ENCODE measurements at places on chromosomes 13 and 19.

DNA sequence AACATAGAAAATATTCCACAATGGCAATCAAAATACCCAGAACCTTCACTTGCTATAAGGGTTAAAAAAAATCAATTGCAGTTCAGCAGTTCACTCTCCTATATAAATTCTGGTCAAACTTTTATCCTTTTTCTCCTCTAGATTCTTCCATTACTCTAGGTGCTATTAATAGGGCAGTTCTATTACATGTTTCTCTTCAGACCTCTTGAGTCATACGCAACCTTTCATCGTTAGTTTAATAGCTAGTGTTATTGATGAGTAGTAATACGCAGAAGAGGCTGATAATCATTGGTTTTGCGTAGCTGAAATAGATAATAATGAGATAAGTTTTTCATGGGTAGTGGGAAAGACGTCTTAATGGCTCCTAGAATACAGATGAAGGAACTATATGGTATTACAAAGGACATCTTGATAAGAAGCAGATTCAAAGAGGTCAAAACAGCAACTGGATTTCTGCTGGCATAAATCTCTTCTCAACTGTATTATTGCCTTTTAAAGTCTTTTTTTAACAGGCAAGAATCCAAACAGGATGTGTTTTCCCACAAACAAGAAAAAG is 118.3 kb upstream of the STARD13 start:
- DNase-seq, result no peak

GRCh38 chr19:58326501-58326913 is 287 bp upstream of the ZSCAN22 start:
- no peak for DNase-seq

DNA sequence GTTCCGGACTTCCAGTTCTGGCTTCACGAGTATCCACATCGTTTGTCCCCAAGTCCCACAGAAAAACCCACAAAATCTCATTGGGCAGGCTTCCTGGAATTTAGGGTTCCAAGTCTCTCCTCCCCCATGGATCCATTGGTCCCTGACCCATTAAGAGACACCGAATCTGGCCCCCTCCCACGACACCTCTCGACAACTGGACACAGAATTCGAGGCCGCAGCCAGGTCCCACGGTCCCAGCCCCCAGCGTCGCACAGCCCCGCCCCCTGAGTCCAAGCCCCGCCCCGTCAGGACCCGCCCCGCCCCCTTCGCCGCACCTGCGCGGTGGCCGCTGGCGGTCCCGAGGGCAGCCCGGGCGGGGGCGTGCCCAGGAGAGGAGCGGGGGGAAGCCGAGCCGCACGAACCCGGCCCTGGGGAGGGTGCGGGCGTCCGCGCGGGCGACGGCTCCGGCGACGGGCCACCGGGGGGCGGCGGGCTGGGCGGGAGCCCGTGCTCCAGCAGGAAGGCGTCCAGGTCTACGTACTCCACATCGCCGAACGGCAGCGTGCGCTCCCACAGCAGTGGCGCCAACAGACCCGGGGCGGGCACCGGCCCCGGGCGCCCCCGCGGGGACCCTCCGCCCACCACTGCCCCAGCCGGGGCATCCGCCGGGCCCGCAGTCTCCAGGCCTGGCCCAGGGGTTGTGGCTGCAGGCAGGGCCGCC is 1.8 kb downstream of the DBP start:
- DNase-seq, result no peak

- peak; percentile 88 for DNase-seq
Observed at GRCh38 chr19:49637821-49638738, 1.9 kb downstream of the RRAS start.

DNA sequence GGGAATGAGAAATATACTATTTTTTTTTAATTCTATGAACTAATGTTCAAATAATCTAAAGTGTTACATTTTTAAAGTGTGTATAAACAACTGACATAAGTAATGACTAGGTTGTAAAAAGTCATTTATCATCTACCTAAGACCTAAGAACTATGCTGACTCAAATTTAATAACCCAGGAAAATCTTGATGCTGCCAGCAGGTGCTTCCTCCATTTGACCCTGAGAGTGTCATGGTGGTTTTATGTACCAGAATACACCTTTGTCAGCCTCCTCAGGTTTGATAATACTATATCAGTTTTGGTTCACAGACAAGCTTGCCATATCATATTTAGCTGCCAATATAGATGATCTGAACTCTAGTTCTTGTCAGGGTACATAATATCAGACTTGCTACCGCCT is 1151.2 kb downstream of the PCDH17 start:
- no peak for DNase-seq

- no peak for DNase-seq
Observed at GRCh38 chr19:954272-954671, 28.4 kb downstream of the ARID3A start.

DNA sequence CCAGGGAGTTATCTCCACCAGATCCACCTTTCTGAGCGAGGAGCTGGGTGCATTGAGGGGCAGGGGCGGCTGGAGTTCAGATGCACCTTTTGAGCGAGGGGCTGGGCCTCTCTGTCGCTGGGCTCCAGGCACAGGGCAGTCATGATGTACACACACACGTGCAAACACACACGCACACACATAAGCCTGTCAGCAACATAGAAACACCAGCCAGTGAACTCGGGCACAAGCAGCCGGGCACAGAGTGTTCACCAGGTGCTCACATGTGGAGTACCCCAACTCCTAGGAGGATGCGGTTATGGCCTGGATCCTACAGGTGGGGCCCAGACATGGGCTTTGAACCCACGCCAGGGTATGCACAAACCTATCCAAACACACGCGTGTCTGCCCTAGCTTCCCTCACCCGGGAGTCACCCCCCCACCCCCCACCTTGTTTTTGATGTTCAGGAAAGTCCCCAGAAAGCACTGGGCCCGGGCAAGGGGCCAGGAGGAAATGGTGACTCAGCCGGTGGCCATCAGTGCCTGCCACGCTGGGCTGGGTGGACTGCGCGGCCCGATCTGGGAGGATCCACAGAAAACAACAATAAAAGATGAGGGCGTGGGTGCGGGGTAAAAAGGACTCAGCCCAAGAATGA is 13.3 kb downstream of the ARRDC2 start:
- peak; percentile 94 for DNase-seq

DNA sequence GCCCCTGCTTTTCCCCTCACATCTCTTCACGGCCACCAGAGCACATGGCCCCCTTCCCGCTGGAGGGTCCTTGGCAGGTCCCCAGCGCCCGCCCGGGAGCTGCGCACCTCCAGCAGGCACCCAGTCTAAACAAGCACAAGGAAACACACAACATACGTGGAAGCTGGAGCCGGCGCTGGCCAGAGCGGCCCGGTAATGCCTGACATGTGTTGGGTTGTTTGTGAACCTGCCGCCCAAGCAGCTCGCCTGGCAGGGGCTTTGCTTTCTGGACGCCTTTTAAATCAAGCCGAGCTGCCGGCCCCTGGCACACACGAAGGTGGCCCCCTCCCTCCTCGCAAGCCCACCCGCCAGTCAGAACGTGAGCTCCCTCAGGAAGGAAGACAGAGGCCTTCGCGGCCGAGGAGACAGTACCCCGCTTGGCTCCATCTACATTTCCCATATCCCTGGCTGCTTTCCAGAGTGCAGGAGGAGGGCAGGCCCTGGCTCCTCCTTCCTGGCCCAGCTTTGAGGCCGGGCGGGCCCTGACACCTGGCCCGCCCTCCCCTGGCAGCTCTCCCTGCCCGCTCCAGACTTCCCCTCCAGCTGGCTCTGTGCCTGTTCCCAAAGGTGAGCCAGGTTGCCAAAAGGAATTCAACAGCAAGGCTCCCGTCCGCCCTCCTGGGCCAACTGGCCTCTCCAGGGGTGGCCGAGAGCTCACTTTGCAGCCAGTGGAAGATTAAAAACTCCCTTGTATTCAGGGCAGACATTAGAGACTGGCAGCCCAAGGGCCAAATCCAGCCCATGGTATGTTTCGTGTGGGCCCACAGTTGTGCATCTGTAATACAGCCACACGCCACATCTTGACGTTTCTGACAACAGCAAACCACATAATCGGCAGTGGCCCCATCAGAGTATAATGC is 28.7 kb downstream of the COMP start:
- DNase-seq, result no peak

GRCh38 chr19:43305642-43306041 is 36.3 kb upstream of the PSG9 start:
- no peak for DNase-seq

DNA sequence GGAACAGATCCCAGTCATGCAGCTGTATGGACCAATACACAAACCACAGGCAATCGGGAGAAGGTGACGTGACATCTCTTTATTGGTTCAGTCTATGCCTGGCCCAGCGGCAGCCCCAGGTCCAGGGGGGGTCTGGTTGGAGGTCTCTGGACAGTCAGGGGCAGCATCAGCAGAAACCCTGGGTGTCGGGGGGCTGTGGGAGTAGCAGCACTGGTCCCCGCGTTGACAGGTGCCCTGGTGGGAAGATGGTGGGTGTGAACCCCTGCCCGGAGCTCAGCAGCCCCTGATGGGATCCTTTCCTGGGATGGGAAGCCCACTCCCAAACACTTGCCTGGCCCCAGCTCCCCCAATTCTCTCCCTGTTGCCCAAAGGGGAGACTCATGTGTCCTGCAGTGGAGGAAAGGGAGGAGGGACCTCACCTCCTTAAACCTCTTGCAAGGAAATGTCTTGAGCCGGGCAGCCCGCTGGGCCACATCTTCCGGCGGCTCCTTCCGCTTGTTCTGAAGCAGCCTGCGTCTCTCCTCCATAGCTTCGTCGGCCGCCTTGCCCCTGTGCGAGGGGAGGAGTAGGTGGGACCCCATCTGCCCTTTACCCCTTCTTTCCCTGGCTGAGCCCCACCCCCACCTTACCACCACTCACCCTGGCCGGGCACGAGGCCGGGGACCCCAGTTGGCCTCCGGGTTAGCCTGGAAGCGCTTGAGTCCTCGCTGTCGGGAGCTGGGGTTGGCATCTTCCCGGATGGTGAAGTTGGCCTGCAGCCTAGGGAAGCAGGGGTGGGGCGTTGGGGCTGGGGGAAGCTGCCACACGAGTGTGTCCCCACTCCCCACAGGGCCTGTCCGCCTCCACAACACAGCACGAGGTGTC is 2.4 kb upstream of the LYL1 start:
- DNase-seq, result no peak

DNA sequence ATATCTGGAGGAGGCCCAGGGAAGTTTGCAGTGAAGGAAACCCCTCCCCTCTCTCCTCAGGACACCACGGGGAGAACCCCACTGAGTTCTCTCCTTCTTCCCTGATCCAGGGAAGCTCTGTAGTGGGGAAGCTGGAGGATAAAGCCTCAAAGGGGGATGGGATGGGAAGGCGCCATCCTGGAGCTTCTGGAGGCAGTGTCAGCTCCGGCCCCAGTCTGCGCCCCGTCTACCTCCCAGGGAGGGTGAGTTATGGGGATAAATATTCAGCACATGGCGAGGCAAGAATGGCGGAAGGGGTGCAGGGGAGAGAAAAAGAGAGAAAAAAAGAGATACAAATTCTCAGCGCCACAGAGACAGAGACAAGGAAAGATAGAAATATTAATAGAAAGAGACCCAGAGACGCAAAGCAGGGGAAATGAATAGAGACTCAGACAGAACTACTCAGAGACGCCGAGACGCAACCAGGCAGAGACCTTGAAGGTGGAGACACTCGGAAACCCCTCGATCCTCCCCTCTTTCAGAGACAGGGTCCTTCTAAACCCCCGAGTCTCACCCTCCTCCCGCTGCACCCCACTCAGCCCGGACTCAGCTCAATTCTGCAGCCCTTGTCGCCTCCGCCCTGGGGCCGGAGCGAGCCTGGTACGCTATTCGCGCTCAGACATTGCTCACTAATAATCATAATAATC is 23.6 kb downstream of the OLFM2 start:
- DNase-seq, result no peak

- no peak for DNase-seq
Observed at GRCh38 chr13:43433691-43434141, 353.1 kb downstream of the ENOX1 start.

- no peak for DNase-seq
Observed at GRCh38 chr19:5933391-5934068, 19.5 kb downstream of the CAPS start.

- DNase-seq, result peak; percentile 67
Observed at GRCh38 chr13:30895773-30896172, 10.3 kb upstream of the MEDAG start.

GRCh38 chr19:55373306-55373992 is 3.2 kb upstream of the TMEM190 start:
- DNase-seq, result peak; percentile 38

DNA sequence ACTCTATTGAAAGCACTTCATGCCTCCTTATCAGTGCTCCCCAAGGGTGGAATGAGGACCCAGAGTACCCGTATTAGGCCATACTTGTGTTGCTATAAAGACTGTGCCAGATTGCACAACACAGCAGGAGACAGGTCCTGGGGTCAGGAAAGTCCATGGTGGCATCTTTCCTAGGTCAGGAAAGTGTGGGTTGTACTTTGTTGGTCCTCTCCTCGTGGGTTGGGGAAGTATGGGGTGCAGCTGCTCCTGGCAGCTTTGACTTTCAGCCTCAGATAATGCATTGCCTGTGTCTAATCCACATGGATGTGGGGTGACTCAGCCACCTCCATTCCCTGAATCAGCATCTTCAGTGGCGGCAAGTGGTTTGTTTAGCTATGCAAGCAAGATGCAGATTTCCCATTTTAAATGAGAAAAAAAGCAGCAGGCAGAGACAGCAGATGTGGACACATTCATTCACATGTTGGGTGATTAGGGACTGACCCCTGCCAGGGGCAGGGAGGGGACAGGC is 8.4 kb upstream of the CYP2B6 start:
- DNase-seq, result no peak

DNA sequence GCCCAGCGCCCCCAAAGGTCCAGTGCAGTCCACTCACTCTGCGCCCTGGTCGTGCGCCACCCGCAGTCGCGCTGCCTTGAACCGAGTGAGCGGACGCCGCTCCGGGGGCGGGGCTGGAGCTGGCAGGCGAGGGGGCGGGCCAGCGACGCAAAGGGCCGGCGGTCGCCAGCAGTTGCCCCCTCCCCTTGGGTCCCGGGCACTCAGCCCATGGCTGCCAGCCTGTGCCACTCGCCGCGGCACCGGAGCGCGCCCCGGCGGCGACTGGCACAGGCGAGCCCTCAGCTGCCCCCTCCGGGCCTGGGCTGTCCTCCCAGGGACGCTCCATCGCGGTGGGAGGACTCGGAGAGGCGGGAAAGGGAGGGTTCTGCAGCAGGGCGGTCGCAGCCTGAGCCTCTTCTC is at the start of gene S1PR5:
Gene S1PR5, minus strand, starts transcription at position 87 of the 399 bp plus-strand sequence. CDS start 2,436 bp downstream, outside the sequence.
- DNase-seq, result peak; percentile 48

DNA sequence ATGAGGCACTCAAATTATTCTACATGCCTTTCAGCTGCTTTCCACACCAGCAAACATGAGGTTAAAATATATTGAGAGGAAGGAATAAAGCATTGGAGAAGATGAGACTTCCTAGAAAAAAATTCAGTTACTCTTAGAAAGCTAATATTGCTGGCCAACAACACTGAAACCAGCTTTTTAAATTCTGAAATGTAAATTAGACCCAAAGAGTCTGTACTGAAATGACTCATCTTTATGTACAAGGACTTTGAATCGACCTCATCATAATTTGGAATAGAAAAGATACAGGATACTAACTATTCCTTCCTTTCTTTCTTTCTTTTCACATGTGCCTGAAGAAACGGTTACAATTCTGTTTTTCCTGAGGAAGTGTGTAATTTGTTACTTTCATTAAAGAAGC is 6.5 kb upstream of the HSPH1 start:
- DNase-seq, result no peak

Measured in SJSA1 (cell line).